B cell (primary cell): ENCODE measurements at places on chromosomes 1 and 21. TPM values are rescaled to one million over a fixed set of nuclear protein-coding genes. Genes with fewer than 3 reads are reported as not detected.
A peak's percentile ranks its signal among the peaks of the same experiment; 100 is the strongest.

GRCh38 chr1:242629396-242629795 lies 104.9 kb upstream of the PLD5 start:
- no peak for DNase-seq

GRCh38 chr1:36328713-36329112 lies 5.3 kb upstream of the EVA1B start:
- no peak for DNase-seq

- no peak for DNase-seq
These were observed 108.7 kb upstream of the COL6A1 start for GRCh38 chr21:45872902-45873301.

DNA sequence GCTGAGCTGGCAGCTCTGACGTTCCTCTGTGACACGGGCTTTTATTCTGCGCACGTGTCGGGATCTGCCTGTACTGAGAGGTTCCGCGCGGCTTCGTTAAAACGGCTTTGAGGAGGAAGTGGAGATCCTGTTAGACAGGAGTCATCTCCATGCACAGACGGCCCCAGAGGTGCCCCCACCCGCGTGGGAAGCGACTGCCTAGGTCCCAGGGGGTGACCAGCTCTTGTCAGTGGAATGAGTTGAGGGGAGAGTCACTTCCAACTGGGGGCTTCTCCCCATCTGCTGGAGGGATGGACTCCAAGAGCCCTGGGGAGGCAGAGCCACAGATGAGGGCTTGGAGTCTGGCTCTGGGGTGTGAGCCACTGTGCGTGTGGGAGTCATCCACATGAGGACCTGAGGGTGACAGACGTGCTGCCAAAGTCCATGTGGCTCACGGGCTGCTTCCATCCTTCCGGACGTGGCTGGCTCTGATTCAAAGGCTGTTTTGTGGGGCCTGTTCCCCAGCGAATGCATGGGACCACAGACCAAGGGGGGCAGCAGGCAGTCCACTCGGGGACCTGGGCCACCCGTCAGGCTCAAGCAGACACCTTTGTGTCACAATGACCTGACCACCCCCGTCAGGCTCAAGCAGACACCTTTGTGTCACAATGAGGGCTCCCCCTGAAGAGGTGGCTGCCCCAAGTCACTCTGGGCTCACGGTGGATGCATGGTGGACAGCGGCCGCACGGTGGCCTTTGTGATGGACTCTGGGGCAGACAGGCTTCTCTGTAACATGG lies 26.8 kb downstream of the PTTG1IP start:
- peak; percentile 68 for DNase-seq

- no peak for DNase-seq
These were observed 23.8 kb upstream of the ECE1 start for GRCh38 chr1:21313886-21314721.

- DNase-seq = no peak
These were observed 48.0 kb upstream of the SSX2IP start for GRCh38 chr1:84738237-84738636.

- DNase-seq = no peak
These were observed 174.2 kb upstream of the NFIA start for GRCh38 chr1:60908159-60908558.

DNA sequence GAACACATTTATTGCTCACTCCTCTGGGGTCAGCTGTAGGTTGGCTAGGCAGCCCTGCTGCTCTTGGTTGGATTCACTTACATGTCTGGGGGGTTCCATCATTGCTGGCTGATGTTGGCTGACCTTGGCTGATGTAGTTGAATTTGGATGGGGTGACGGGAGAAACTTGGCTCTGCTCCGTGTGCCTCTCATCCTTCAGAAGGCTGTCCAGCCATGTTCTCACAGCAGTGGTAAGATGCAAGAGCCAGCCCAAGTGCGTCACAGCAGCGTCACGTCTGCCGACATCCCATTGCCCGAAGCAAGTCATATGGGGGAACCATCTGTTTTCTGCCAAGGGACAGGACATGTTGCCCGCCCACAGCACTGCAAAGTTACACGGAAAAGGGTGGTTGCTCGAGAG lies 613.5 kb downstream of the MATN1 start:
- DNase-seq = no peak

DNA sequence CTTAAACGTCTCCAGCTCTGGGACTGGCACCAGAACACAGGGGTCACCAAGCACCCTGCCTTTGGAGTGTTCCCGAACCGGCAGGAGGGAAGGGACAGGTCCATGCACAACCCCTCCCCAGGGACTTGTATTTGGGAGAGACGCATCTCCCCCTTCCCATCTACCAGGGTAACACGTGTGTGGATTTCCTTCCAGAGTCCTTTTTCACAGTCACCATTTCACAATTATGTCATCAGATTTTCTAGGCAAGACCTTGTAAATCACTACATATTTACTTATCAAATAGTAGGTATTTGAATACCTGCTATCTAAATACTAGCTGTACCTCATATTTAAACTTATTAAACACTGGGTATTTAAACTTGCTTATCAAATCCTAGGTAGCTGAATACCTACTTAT lies 57.4 kb upstream of the AJAP1 start:
- no peak for DNase-seq

DNA sequence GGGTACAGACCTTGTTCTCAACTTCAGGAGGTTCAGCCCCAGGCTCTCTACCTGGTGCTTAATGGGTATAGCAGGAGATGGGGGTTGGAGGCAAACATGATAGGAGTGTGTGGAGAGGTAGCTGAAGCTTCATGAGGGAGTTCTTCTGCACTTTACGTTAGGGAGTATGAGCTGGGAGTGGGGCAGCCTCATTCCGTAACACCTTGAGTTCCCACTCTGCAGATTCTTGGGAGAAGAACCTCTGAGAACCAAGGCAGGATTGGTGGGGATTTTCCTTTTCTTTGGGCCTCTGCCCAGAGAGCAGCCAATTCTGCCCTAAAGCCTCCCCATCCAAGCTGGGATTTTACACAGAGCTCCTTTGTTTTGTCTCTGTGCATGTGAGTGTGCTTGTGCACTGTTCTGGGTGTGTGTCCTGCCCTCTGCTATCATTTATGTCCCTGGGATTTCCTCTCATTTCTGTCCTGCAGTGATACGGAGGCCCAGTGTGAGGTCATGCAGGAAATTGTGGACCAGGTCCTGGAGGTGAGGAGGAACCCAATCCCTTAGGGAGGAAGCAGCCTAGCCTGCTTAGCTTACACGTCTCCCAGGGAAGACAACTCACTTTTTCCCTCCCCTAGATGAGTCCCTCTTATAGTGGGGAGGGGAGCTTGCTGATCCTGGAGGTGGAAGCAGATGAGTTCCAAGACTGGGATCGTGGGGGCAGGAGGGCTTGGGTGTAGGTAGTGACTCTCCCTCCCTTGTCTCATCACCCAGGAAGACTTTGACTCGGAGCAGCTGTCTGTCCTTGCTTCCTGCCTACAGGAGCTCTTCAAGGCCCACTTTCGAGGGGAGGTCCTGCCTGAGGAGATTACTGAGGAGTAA lies 11.6 kb upstream of the SLC27A3 start:
- DNase-seq = no peak

DNA sequence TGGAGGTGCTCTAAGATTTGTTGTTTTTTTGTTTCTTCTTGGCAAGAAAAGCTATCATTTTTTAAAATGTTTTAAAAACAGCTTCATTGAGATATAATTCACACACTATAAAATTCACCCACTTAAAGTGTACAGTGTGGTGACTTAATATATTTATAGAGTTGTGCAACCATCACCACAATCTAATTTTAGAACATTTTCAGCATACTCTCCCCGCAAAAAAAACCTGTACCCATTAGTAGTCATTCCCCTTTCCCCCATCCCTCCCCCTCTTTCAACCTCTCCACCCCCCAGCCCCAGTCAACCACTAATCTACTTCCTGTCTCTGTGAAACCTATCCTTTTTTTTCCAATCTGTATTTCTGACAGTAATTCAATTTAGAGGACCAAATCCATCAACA lies 30.6 kb downstream of the ZC3H11B start:
- DNase-seq = no peak

DNA sequence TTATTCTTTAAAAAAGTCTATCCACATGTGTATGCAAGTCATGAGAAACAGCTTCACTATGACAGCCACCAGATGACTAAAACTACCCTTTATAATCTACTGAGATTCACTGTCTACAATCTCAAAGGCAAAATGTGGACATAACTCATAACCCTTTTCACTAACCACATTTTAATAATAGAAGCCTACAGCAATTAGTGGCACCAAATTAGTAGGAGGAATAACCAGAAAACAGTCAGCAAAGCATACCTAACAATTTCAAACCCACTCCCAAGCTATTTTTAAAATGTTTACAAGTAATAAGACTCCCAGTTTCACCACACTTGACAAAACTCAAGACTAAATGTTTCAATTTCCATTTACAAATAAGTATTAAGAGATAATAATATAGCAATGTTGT lies 442.9 kb downstream of the PTPRC start:
- DNase-seq = no peak

- DNase-seq = no peak
These were observed 25.5 kb upstream of the CCSAP start for GRCh38 chr1:229368347-229368746.

- peak; percentile 79 for DNase-seq
These were observed 12.1 kb downstream of the MCL1 start for GRCh38 chr1:150567341-150567716.

GRCh38 chr21:36522219-36522808 lies 42.4 kb upstream of the CLDN14 start:
- DNase-seq = no peak

- DNase-seq = no peak
These were observed 130.8 kb downstream of the ZBTB18 start for GRCh38 chr1:244181867-244182266.

DNA sequence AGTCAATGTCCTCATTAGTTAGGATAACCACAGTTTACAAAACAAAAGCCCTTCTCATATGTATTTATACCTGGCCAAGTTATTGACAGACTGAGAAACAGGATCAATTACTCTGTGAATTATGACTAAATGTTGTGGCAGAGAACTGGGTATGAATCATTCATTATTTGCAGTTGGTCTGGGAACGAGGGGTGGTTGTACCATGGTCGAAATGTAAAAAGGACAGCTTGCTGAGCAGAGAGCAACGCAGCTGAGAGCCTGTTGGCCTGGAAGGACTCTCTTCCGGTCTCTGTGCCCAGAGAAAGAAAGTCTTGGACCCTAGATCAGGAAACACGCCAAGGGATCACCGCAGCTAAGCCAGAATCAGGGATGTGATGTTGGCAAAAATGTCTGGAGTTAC lies 169.6 kb downstream of the DISC1 start:
- DNase-seq = no peak

- DNase-seq = no peak
These were observed 3.1 kb downstream of the KCNK1 start for GRCh38 chr1:233617025-233617424.

DNA sequence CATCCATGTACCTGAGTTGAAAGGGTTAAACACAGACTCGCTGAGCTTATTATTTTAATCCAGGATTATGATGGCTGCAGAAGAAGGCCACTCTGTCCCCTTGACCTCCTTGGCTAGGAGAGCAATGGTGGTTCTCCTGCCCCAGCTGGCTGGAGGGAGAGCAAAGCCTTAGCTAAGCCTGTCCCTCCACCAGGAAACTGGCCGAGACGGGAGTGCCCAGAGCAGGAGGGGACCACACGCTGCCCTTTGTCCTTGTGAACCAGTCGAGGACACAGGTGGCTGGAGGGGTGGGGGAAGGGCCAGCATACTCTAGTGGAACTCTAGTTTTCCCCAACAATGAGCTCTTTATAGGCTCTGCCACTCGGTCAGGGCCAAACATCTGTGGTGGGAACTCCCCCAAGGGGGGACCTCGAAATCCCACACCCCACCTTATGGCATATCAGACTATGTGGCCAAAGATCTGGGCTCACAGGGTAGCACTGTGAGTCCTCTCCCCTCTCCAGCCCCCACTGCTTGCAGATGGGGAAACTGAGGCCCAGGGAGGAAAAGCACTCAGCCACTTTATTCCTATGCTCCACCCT lies 12.9 kb downstream of the KIAA1614 start:
- no peak for DNase-seq

- DNase-seq = no peak
These were observed 48.1 kb upstream of the GOLT1A start for GRCh38 chr1:204261746-204262505.

- DNase-seq = peak; percentile 67
These were observed 99.1 kb downstream of the BEND5 start for GRCh38 chr1:48677306-48678287.

GRCh38 chr1:41474490-41475271 lies 9.8 kb downstream of the EDN2 start:
- no peak for DNase-seq

KRTAP13-2 gene
- polyA plus RNA-seq = not detected in 2 replicates

ARPC5 gene
- polyA plus RNA-seq = 22.9 and 28.3 TPM in 2 replicates

SPRR5 gene
- not detected in 2 replicates for polyA plus RNA-seq

IL10 gene
- polyA plus RNA-seq = 0.37 TPM in 1 of 2 replicates, not detected in the other

LORICRIN gene
- not detected in 2 replicates for polyA plus RNA-seq

TNFAIP8L2 gene
- 5.5 and 9.1 TPM in 2 replicates for polyA plus RNA-seq

FMOD gene
- not detected in 2 replicates for polyA plus RNA-seq

PRRX1 gene
- not detected in 2 replicates for polyA plus RNA-seq

LAPTM5 gene
- 1,519 and 1,571 TPM in 2 replicates for polyA plus RNA-seq

FAF1 gene
- 10.1 and 10.2 TPM in 2 replicates for polyA plus RNA-seq

SEMA6C gene
- 0.81 and 1.3 TPM in 2 replicates for polyA plus RNA-seq

SERPINC1 gene
- 0.12 TPM in 1 of 2 replicates, not detected in the other for polyA plus RNA-seq
